H9 (cell line): ENCODE measurements at places on chromosomes 3 and 15. TPM values are rescaled to one million over a fixed set of nuclear protein-coding genes. Genes with fewer than 3 reads are reported as not detected.

GRCh38 chr3:126916546-126916945 is 66.4 kb upstream of the PLXNA1 start:
- no peak overlapping the region for H3K4me3 ChIP-seq
- 0 out of 2 replicates have a peak, but pooled peaks cover under 1% of the 10 kb centered on the region for H3K4me1 ChIP-seq
- H3K36me3 ChIP-seq = no peaks in the 10 kb centered on the region; the same call in 1 of the 2 replicates
- no peak overlapping the region for H3K27ac ChIP-seq
- no peaks in the 10 kb centered on the region for H3K27me3 ChIP-seq

The MORC1 gene
- not detected in 2 replicates for total RNA-seq

- H3K36me3 ChIP-seq = peaks cover 75% of the 10 kb centered on the region
- no peak overlapping the region for H3K27ac ChIP-seq
- DNase-seq = no peak
- H3K4me3 ChIP-seq = no peak overlapping the region
- H3K4me1 ChIP-seq = no peaks in the 10 kb centered on the region
- H3K27me3 ChIP-seq = no peaks in the 10 kb centered on the region
Measured at GRCh38 chr15:101288905-101289513, 6.0 kb downstream of the SNRPA1 start.

The C3orf70 gene
- 0.52 and 0.66 TPM in 2 replicates for total RNA-seq

- no peaks in the 10 kb centered on the region for H3K4me1 ChIP-seq
- H3K4me3 ChIP-seq = no peak overlapping the region
- H3K36me3 ChIP-seq = no peaks in the 10 kb centered on the region; the same call in 2 of the 3 replicates
- H3K27me3 ChIP-seq = no peaks in the 10 kb centered on the region
Measured at GRCh38 chr3:50658416-50658815, 16.3 kb upstream of the DOCK3 start.

The ONECUT1 gene
- 14.0 and 14.1 TPM in 2 replicates for total RNA-seq

The RYR3 gene
- 0.85 and 1.9 TPM in 2 replicates for total RNA-seq

DNA sequence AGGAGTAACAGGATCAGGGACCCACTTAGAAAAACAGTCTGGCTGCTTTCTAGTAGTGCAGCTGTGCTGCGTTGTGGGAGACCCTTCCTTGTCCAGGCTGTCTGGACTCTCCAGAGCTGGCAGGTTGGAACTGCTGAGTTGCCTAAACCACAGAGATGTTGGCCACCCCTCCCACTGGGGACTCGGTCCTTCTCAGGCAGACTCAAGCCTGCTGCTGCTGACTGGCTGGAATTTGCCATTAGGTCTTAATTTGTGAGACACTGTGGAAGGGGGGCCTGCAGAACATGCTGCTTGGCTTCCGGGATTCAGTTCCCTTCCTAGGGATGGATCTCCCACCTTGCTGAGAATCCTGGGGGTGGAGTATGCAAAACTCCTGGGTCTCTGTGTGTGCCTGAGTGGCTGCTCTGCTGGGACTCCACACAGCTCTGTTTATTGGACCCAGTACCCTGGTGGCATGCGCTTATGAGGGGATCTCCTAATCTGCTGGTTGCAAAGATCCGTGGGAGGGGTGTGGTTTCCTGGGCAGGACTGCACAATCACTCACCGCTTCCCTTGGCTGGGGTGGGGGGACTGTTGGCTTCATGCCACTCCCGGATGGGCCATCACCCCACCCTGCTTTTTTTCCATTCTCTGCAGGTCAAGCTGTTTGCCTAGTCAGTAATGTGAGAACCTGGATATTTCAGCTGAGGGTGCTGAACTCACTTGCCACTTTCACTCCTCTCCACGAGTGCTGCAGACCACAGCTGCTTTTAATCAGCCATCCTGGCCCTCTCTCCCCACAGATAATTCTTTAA is 150.5 kb downstream of the CFAP20DC start:
- H3K4me3 ChIP-seq = no peak overlapping the region
- H3K36me3 ChIP-seq = peaks cover 24% of the 10 kb centered on the region
- H3K27me3 ChIP-seq = no peaks in the 10 kb centered on the region
- H3K27ac ChIP-seq = no peak overlapping the region
- H3K4me1 ChIP-seq = no peaks in the 10 kb centered on the region

GRCh38 chr15:36449084-36449661 is 130.3 kb upstream of the CDIN1 start:
- peak; percentile 45 for DNase-seq
- H3K4me1 ChIP-seq = no peaks in the 10 kb centered on the region
- no peaks in the 10 kb centered on the region for H3K36me3 ChIP-seq
- H3K27ac ChIP-seq = no peak overlapping the region

The ADAMTS7 gene
- total RNA-seq = 23.1 and 25.0 TPM in 2 replicates

GRCh38 chr3:99686469-99686868 is 48.1 kb downstream of the COL8A1 start:
- H3K27ac ChIP-seq = no peak overlapping the region
- DNase-seq = no peak
- H3K4me3 ChIP-seq = no peak overlapping the region
- H3K27me3 ChIP-seq = no peaks in the 10 kb centered on the region

DNA sequence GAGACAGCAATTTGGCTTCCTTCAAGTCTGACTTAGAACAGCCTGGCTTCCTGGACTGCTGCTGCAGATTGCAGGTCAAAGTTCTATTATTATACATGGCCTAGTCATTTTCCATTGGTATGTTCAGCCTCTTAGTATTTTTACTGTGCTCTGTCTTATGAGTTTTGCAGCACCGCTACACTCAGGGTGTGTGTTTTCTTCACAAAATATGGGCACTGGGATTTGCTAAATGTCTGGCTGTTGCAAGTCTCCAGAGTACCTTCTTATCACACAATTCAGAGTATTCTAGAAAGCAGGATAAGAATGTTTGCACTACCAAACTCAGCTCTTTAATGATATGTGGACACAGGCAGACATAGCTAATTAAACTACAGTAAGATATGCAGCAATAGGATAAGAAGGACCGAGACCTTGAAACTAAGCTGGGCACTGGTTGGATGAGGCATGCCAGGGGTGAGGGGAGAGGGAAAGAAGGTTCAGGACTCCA is 203.0 kb upstream of the PDZRN3 start:
- H3K36me3 ChIP-seq = no peaks in the 10 kb centered on the region
- H3K4me3 ChIP-seq = no peak overlapping the region
- no peak for DNase-seq
- H3K4me1 ChIP-seq = no peaks in the 10 kb centered on the region
- H3K27ac ChIP-seq = no peak overlapping the region

DNA sequence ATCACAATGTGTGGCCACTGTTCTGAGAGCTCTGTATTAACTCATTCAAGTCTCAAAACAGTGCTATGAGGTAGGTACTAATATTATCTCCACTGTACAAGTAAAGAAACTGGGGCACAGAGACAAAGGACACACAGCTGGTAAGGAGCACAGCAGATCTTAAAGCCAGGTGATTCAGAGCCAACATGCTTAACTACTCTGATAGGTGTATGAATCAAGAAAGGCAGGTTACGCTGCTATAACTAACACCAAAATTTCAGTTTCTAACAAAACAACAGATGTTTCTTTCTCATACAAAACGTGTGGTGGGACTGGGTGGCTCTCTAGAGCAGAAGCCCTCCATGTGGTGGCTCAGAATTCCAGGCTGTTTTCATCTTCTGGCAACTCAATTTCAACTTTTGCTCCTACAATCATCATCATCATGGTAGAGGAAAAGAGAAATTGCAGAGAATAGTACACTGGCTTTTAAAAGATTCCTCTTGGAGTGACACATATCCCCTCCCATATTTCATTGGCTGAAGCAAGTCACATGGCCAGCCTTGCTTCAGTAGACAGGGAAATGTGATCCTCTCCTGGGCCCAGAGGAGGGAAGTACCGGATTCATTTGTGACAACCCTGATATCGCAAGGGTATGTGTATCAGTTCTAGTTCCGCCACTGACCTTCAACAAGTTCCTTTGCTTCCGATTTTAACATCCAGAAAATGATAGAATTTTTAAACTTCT is 126.2 kb upstream of the PTX3 start:
- no peak for DNase-seq
- H3K4me1 ChIP-seq = no peaks in the 10 kb centered on the region
- H3K27ac ChIP-seq = no peak overlapping the region
- H3K36me3 ChIP-seq = no peaks in the 10 kb centered on the region
- no peaks in the 10 kb centered on the region for H3K27me3 ChIP-seq
- no peak overlapping the region for H3K4me3 ChIP-seq

The PLA2G4E gene
- not detected in 2 replicates for total RNA-seq

GRCh38 chr3:171770689-171771620 is 39.3 kb downstream of the PLD1 start:
- H3K36me3 ChIP-seq = no peaks in the 10 kb centered on the region
- H3K27me3 ChIP-seq = no peaks in the 10 kb centered on the region
- H3K27ac ChIP-seq = no peak overlapping the region

- no peak for DNase-seq
- no peak overlapping the region for H3K4me3 ChIP-seq
- peaks cover 4% of the 10 kb centered on the region; the same call in 2 of the 3 replicates for H3K36me3 ChIP-seq
- no peaks in the 10 kb centered on the region for H3K27me3 ChIP-seq
- H3K4me1 ChIP-seq = no peaks in the 10 kb centered on the region
- H3K27ac ChIP-seq = no peak overlapping the region
Measured at GRCh38 chr3:187974871-187975271, 179.1 kb upstream of the LPP start.

GRCh38 chr3:62835554-62836236 is 39.5 kb downstream of the CADPS start:
- H3K27ac ChIP-seq = no peak overlapping the region
- H3K36me3 ChIP-seq = no peaks in the 10 kb centered on the region
- H3K27me3 ChIP-seq = no peaks in the 10 kb centered on the region
- no peaks in the 10 kb centered on the region for H3K4me1 ChIP-seq

The LPP gene
- 56.3 and 64.6 TPM in 2 replicates for total RNA-seq

The KCNMB2 gene
- not detected in 2 replicates for total RNA-seq

The TRPM7 gene
- 30.1 and 35.1 TPM in 2 replicates for total RNA-seq

The GALNT15 gene
- 0.04 TPM in 1 of 2 replicates, not detected in the other for total RNA-seq

- H3K4me3 ChIP-seq = no peak overlapping the region
- H3K4me1 ChIP-seq = peaks cover 2% of the 10 kb centered on the region; the same call in 1 of the 2 replicates
- H3K27me3 ChIP-seq = no peaks in the 10 kb centered on the region
Measured at GRCh38 chr3:173688216-173688842, 290.8 kb downstream of the NLGN1 start.

The GRIP2 gene
- 3.1 and 3.2 TPM in 2 replicates for total RNA-seq

The MRPL3 gene
- 153 and 154 TPM in 2 replicates for total RNA-seq

- H3K36me3 ChIP-seq = no peaks in the 10 kb centered on the region
- H3K4me1 ChIP-seq = no peaks in the 10 kb centered on the region
- no peak for DNase-seq
- H3K27ac ChIP-seq = no peak overlapping the region
Measured at GRCh38 chr15:44286814-44287452, 1.6 kb upstream of the GOLM2 start.

- no peaks in the 10 kb centered on the region for H3K36me3 ChIP-seq
- no peaks in the 10 kb centered on the region for H3K4me1 ChIP-seq
- DNase-seq = no peak
Measured at GRCh38 chr3:124044956-124045355, 53.0 kb upstream of the ROPN1 start.

The OR5K1 gene
- not detected in 2 replicates for total RNA-seq

DNA sequence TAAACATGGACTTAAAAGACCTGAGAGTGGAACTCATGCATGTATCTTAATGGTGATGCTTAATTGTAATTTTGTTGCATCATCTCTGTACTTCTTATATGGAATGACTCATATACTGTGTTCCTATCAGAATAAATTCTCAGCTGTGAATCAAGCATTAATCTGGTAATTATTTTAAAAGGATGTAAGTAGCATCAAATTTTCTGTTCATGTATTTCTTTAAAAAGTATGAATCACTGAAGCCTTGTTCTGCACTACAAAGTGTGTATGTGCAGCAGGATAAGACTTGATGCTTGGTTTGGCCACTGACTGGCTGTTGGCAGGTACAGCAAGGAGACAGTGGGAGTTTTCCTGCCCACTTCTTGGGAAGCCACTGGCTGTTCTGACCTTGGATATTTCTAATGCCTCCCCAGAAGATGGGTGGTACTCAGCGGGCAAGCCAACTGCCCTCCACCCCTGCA is 123.9 kb downstream of the ANO10 start:
- H3K4me3 ChIP-seq = no peak overlapping the region
- no peaks in the 10 kb centered on the region; the same call in 1 of the 2 replicates for H3K4me1 ChIP-seq
- no peaks in the 10 kb centered on the region; the same call in 1 of the 2 replicates for H3K36me3 ChIP-seq
- H3K27ac ChIP-seq = no peak overlapping the region
- no peak for DNase-seq

- no peak overlapping the region for H3K4me3 ChIP-seq
- no peak for DNase-seq
- no peak overlapping the region for H3K27ac ChIP-seq
- H3K36me3 ChIP-seq = peaks cover 4% of the 10 kb centered on the region; the same call in 2 of the 3 replicates
- no peaks in the 10 kb centered on the region for H3K4me1 ChIP-seq
Measured at GRCh38 chr3:49706456-49707112, 12.9 kb downstream of the AMIGO3 start.

The LNP1 gene
- total RNA-seq = 4.1 and 4.2 TPM in 2 replicates

GRCh38 chr3:185847506-185847905 is 22.7 kb upstream of the IGF2BP2 start:
- no peak for DNase-seq
- no peaks in the 10 kb centered on the region for H3K36me3 ChIP-seq
- H3K27ac ChIP-seq = no peak overlapping the region
- no peaks in the 10 kb centered on the region for H3K4me1 ChIP-seq
- no peak overlapping the region for H3K4me3 ChIP-seq

DNA sequence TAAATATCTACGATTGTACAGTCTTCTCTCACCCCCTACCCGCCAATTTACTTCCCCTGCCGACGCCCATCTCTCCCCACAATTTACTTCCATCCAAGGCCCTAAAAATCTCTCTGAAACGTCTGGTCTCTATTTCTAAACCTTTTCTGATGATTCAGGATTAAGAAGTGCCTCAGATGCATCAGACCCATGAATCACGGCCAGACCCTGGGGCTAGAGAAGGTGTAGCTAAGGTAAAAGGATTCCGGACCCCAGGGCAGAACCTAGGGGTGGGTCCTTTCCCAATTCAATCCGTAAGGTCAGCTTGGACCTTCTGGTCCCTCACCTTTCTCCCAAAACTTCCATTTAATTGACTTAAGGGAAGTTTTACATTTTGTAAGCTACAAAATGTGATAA is 46.4 kb downstream of the LRIG1 start:
- no peak overlapping the region for H3K4me3 ChIP-seq
- H3K27me3 ChIP-seq = no peaks in the 10 kb centered on the region
- no peak overlapping the region for H3K27ac ChIP-seq
- peaks cover 81% of the 10 kb centered on the region for H3K36me3 ChIP-seq
- H3K4me1 ChIP-seq = peaks cover 7% of the 10 kb centered on the region; the same call in 1 of the 2 replicates

GRCh38 chr3:40452562-40452875 is 4.6 kb upstream of the RPL14 start:
- peak overlapping the region; percentile 91 for H3K4me3 ChIP-seq
- DNase-seq = no peak
- no peaks in the 10 kb centered on the region for H3K27me3 ChIP-seq
- no peak overlapping the region for H3K27ac ChIP-seq
- H3K4me1 ChIP-seq = 0 out of 2 replicates have a peak, but pooled peaks cover 2% of the 10 kb centered on the region

- no peak for DNase-seq
- no peaks in the 10 kb centered on the region for H3K27me3 ChIP-seq
- no peak overlapping the region for H3K27ac ChIP-seq
- H3K36me3 ChIP-seq = no peaks in the 10 kb centered on the region
- H3K4me3 ChIP-seq = no peak overlapping the region
Measured at GRCh38 chr3:158846803-158847451, 45.1 kb downstream of the MFSD1 start.

- no peaks in the 10 kb centered on the region; the same call in 1 of the 2 replicates for H3K4me1 ChIP-seq
- no peak overlapping the region for H3K27ac ChIP-seq
- H3K4me3 ChIP-seq = no peak overlapping the region
- no peaks in the 10 kb centered on the region for H3K27me3 ChIP-seq
- no peak for DNase-seq
Measured at GRCh38 chr15:55007561-55007960, 189.2 kb downstream of the RSL24D1 start.

GRCh38 chr3:114608293-114608692 is 314.5 kb downstream of the TIGIT start:
- H3K36me3 ChIP-seq = no peaks in the 10 kb centered on the region
- no peak overlapping the region for H3K27ac ChIP-seq
- H3K4me1 ChIP-seq = no peaks in the 10 kb centered on the region
- no peaks in the 10 kb centered on the region for H3K27me3 ChIP-seq

GRCh38 chr15:89566181-89566580 is 9.1 kb upstream of the TICRR start:
- no peak overlapping the region for H3K4me3 ChIP-seq
- no peaks in the 10 kb centered on the region for H3K27me3 ChIP-seq
- H3K27ac ChIP-seq = no peak overlapping the region
- no peaks in the 10 kb centered on the region for H3K4me1 ChIP-seq
- 0 out of 3 replicates have a peak, but pooled peaks cover 4% of the 10 kb centered on the region for H3K36me3 ChIP-seq
- DNase-seq = no peak
